ENCODE measurements at places on chromosomes 16 and 17.

GRCh38 chr16:49608779-49609178 lies 235.2 kb downstream of the C16orf78 start:
- no peak for DNase-seq

DNA sequence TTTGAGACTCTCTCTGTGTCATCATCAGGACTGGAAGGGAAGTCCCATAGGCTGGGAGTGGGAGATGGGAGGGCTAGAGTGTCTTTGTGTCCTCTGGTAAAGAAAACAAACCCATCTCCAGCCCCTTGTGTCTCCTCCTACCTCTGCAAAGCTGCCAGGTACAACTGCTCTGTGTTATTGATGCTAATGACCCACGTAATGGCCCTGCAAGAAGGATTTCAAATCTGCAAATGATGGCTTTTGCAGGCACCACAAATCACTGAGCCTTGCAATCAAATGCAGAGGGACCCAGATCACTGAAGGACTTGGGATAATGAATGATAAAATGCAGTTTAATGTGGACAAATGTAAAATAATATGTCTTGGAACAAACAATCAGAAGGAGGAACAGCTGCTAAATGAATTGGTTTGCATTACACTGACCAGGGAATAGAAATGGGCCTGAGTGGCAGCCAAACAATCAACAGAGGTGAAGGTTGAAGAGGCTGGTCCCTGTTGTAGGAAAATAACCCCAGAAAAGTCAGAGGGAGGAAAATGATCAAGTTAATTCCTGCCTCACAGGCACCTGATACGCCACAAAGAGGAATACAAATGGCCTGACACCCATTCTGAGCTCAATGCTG lies 425.1 kb downstream of the UTP18 start:
- DNase-seq = no peak

DNA sequence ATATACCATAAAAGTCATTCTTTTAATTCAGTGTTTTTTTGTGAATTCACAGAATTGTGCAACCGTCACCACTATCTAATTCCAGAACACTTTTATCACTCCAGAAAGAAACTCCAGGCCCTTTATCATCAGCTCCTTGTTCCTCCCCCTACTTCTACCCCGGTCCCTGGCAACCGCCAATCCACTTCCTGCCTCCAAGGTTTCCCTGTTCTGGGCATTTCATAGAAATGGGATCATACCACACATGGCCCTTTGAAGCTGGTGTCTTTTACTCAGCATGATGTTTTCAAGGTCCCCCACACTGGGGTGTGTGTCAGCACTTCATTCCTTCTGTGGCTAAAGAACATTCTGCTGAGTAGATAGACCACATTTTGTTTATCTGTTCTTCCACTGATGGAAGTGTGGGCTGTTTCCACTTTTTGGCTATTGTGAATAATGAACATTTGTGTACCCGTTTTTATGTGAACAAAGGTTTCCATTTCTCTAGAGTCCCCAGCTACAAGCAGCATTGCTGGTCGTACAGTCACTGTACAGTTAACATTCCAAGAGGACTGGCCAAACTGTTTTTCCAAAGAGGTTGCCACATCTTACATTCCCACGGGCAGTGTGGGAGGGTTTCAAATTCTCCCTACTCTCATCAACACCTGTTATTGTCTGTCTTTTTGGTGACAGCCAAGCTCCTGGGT lies 75.8 kb upstream of the ZNF469 start:
- no peak for DNase-seq

DNA sequence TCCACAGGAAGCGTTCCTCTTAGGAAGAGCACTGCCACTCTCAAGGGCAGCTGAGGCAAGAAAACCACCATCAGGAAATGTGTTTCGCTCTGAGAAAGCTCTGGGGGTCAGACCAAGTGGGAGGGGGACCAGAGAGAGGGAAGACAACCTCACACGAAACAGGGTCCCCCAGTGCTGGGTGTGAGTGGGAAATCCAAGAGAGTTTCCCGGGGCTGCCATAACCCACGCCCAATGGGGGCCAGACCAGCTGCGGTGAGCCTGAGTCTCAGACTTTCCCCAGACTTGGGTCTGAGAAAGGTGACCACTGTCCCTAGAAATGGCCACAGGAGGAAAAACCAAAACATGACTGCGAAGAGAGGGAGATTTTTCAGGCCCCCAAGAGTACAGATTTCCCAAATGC lies 14.5 kb downstream of the DNAH17 start:
- no peak for DNase-seq

GRCh38 chr17:2081564-2081963 lies 26.7 kb downstream of the HIC1 start:
- no peak for DNase-seq

DNA sequence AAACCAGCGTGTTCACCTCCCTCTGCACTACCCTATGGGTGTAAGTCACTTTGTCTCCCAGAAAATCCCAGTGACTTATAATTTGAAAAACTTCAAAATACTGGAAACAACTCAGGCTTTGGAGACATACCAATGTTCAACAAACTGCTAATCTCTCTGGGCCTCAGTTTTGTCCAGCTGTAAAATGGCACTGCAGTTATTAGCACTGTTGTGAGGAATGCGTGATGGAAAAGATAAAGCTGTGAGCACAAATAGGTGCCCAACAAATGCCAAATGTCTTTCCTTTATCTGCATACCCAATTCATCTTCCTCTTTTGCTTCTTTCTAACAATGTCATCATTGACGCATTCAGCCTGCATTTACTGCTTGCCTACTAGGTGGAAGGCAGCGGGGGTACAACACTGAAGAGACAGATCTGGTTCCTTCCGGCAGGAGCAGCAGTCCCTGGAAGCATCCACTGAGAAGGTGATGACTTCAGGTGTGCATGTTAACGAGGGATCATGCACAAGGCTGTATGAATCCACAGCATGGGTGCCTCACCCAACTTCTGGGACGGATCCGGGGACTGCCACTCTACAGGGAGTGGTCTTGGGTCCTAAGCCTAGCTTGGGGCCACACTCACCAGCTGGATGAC lies 63.4 kb downstream of the CYTH1 start:
- DNase-seq = no peak

- no peak for DNase-seq
These were observed 5.6 kb downstream of the GNG13 start for GRCh38 chr16:794853-795466.

GRCh38 chr16:64754279-64754678 lies 367.6 kb downstream of the CDH11 start:
- DNase-seq = no peak

DNA sequence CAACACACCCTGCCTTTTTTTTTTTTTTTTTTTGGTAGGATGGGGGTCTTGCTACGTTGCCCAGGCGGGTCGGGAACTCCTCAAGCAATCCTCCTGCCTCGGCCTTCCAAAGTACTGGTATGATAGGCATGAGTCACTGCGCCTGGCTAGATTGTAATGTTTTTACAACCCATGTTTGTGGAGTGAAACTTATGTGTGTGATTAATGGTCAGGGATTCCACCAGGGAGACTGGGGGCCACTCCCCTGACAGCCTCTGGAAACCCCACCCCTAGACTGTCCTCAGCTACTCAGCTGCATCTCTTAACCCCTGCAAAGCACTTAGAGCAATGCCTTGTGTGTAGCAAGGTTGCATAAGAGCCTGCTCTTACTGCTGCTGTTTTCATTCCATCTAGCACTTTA lies 220.5 kb downstream of the PARN start:
- DNase-seq = no peak

GRCh38 chr17:71412803-71413202 lies 708.0 kb upstream of the SOX9 start:
- no peak for DNase-seq

DNA sequence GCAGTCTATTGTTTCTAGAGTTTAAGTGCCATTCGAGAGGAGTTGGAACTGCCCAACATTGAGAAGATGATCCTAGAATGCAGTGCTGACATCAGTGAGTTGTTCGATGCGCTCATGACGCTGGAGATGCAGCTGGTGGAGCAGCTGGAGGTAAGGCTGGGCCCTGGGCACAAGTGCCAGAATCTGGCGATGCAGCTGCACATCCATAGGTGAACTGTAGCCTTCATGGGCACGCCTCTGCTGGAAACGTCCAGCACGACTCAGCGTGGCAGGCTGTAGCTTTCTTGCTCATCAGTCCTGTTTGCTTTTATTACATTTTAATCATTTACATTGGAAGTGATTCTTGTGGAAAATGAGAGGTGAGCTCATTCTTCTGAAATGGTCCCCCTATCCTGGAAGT lies 31.7 kb downstream of the DRC3 start:
- DNase-seq = no peak

DNA sequence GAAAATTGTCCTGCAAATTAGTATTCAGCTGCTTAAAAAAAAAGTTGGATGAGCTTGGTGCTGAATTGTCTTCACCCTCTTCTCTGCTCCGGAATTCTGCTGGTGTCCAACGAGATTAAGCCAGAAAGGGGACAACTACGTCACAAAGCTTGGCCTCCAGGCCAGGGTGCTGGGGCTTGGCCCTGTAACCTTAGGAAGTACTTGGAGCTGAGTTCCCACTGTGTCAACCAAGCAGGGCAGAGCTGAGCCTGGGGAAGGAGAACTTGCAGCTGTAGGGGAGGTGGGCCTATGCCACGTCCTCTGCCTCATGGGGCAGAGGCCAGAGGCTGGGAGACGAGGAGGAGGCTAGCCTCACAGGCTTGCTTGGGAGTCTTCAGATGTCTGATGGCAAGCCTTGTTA lies 71.2 kb downstream of the CLEC16A start:
- no peak for DNase-seq

GRCh38 chr16:1650131-1650530 lies 27.9 kb upstream of the JPT2 start:
- no peak for DNase-seq

DNA sequence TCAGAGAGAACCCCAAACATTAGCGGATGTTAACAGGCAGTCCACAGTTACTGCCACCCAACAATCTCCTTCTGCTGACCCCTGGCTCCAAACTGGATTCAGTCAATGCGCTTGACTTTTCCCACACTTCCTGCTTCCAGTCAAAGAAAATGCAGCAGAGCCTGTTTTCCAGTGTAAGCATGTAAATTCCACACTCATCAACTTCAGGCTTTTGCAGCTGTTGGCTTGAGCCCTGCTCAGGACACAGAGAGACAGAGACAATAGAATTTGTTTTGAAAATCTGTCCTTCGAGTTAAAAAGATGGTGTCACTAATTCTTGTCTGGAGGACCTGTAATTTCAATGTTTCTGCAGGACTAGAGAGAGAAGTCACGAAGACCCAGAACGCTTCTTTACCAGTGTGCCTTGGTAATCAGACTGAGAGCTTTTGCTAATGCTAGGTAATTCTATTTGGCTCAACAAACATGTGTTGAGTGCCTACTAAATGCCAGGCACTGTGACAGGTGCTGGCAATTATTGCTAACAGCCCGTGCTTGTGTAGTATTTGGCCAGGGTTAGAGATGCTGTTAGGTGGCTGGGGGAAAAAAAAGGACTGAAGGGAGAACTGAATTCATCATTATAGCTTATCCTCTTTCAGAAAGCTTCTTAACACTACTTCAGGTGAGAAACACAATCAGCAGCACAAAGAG lies 32.5 kb downstream of the HOXB1 start:
- no peak for DNase-seq

GRCh38 chr17:38556239-38556638 lies 49.5 kb downstream of the SRCIN1 start:
- no peak for DNase-seq

All from activated T-helper 2 cell treated with anti-CD3 and anti-CD28 coated beads, Interferon-gamma antibody, Interleukin-2, Interleukin-4, amounts not matched to agents 10 μg/mL and 5 μg/mL and 100 μg/mL, durations not matched to agents 14 hours and 24 hours and 36 hours (primary cell).